ENCODE measurements at places on chromosomes 13 and 19.

DNA sequence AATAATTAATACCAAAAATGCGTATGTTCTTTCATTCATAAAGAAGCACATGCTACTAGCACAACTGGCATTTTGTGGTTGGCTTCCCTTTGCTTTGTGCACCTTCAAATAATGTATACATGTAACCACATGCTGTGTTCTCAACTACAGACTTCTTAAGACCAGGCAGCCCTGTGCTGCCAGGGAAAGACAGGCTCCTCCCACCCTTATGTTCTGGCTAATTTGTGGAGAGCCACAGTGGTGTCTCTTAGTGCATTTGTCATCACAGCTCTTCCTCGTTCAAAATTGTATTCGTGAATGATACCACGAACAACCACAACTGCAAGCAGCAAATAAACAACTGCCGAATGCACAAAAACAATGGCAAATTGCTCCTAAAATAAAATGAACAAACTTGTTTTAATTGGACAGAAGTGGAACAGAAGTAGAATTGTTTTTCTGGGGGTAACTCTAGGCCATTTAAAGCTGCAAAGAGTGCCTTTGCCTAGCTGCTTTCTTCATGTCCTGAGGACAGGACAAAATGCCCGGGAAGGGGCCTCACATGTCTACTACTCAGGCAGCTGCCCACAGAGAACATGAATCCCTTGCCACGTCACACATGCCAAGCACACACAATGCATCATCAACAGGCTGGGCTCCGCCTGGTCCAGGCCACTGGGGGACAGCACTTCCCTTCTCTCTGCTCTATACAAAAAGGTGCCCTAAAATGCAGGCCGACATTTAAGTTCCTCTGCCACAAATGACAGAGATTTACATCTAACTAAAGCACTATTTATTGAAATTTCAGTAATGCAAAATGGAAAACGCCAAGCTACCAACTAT, 21.7 kb downstream of the IRS2 start:
- DNase-seq: no peak

GRCh38 chr13:89496478-89496877, 1825.3 kb downstream of the SLITRK5 start:
- DNase-seq: no peak

GRCh38 chr19:47075179-47075810, 26.9 kb upstream of the TMEM160 start:
- DNase-seq: no peak

DNA sequence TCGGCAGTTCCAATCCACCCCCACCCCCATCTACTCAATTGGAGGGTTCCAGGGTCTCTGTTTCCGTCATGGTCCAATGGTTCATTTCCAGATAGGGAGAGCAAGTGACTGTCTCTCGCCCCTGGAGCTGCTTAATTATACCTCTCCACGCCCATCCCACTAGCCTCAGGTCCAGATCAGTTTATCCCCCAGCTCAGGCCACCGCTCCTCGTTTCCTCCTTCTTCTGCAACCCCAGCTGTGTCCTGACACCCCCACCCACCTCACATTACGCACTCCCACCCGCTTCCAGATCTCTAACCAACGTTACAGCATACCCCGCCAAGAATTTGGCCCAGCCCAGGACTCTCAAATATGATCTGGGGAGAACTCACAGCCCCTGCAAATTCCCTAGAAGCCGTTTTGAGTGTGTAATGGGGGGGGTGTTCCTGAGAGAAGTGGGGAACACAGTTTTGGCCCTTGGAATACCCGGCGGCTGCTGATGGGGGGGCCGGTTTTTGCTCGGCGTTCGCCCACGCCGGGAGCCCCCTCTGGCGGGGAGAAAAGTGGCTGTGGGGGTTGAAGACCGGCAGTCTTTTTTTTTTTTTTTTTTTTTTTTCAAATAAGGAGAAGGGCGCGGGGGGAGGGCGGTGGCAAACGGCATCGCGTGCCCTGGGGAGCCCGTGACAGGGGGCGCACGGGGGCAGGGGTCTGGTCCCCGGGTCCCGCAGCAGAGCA, 1.7 kb upstream of the PDE4A start:
- DNase-seq: no peak

DNA sequence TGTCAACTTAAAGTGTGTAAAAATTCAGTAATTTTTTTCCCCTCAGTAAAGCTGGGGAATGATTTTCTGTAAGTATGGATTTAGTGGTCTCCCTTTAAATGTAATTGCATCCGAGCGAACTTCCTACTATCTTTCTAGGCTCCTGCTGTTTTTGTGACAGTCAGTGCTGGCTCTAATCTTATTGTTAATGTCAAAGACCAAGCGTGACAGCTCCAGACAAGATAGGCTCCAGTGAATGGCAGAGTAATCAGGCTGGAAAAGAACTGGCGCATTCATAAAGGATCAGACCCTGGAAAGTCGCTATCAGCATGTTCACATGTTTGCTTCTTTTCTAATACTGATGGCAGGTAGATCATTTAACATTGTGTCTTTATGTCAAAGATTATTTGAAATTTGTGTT, 908.0 kb upstream of the ATXN8OS start:
- no peak for DNase-seq

GRCh38 chr19:2512523-2513431, 36.9 kb downstream of the GADD45B start:
- DNase-seq: no peak

DNA sequence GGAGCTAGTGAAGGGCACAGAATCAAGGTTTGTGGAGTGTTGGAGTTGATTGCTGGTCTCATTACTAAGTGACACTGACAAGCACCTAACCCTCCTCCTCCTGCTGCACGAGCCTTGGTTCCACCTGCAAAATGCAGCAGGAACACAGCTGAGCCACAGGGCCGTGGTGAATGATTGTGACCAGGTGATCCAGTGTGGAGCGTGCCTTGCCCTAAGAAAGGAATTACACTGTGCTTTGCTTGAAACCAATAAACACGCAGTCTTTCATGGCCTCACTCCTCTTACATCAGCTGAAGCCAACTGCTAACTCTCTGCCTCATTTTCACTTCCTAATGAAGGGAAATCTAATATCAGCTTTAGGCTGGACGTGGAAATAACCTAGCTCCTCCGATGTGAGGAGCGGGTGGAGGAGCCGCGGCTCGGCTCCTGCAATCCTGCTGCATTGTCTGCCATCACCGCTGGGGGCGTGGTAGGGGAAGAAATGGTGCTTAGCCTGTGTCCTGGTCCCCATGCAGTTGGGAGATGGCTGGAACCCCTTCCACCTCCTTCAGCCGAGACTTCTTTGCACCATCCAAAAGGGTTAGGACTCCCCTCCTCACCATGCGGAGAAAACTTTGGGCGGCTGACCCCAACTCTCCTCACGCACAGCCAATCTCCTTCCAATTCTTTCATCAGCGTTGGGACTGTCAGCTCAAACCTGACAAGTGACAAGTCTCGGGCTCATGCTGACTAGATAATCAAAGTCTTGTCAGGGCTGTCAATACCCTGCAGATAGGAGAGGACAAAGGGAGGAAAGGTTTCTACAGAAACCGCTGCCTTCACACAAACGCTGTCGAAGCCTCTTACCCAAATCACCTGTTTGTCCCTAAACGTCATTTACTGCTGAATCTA, 427.9 kb downstream of the ZNF536 start:
- DNase-seq: peak; percentile 36

DNA sequence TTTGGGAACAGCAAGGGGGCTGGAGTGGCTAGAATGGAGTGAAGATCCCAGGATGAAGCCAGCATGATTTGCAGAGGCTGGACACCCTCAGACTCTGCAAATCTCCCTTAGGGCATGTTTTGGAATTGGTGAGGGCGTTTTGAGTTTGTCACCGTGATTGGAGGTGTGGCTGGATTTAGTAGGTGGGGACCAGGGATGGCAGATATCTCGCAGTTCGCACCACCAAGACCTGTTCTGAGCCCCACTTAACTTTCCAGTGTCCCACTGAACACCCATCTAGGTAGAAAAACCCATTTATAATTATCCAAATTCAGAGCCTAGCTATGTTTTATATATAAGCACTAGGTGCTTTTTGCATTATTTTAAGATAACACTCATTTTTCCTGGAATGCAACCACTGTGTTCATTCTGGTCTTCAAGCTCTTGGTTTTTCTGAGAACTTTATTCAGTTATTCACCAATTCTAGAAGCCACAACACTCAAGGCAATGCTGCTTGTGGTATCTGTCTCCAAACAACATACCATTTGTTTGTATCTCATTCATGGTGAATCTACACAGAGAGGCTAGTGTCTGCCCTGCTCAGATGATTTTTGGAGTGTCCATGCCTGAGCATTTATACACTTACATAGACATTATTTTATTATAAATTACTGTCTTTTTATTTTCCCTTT, 3.0 kb upstream of the NANOS2 start:
- no peak for DNase-seq

DNA sequence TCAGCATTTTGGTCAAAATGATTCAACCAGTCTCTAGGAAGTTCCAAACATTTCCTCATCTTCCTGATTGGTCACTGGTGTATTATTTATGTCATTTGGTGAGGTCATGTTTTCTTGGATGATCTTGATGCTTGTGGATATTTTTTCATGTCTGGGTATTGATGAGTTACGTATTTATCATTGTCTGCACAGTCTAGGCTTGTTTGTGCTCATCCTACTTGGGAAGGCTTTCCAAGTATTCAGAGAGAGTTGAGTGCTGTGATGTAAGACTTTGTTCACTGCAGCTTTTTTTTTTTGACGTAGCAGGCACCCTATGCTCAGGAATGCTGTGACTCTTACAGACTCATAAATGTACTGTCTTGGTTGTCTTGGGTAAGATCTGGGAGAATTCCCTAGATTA, 509.5 kb downstream of the SLITRK1 start:
- no peak for DNase-seq

- no peak for DNase-seq
These were observed 34.9 kb downstream of the RXFP2 start for GRCh38 chr13:31774186-31774750.

Data from activated CD4-positive, CD25-positive, alpha-beta regulatory T cell treated with anti-CD3 and anti-CD28 coated beads, Interleukin-2, amount 50 U/mL, for 72 hours (primary cell).